ENCODE measurements at places on chromosomes 5 and 9.

DNA sequence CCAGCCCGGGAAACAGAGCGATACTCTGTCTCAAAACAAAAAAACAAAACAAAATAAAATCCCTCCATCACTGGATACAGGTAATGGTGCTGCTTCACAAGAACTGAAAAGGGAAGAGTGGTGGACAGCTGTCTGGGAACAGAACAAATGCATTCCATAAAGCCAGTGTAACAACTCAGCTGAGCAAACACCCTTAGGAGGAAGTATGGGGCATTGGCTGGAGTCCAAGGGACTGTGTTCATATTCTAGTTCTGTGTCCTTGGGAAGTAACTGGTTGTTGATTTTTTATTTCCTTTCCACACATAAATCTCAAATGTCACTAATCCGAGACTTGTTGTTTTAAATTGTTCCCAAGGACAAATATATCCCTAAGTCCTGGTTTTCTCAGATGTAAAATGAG, 38.3 kb downstream of the HTR1A start:
- DNase-seq: no peak

DNA sequence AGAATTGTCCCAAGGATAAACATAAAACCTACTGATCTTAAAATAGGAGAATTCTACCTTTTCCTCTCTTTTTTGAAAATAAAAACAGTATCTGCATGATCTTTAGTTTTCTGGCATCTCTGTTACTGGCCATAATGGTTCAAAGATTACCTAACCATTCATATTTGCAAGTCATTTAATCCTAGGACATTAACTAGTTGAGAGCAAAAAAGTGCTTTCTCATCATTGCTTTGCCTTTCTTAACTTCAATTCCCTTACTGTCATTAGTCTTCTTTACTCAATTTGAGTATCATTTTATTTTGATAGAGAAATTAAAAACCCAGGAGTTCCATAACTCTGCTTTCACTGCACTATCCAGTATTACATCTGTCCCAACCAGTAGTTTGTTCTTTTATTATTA, 68.6 kb downstream of the RFX3 start:
- no peak for DNase-seq

DNA sequence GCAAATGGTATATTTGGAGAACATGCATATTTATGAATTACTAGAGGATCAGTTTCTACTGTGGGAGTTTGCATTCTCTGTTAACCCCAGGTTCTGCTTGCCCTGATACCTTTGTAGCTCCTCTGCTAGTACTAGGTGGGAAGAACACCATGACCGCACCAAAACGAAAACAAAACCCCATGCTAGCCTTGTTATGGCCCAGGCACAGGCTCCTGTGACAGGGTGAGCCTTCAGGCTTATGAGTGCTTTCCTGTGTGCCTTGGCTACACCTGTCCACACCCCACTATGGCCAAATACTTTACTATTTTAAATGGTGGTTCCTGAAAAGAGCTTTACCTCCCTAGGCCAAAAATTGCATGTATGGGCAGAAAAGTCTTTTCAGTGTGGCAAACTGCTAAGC, 94.8 kb downstream of the PPIC start:
- DNase-seq: no peak

- DNase-seq: no peak
These were observed 1834.5 kb downstream of the EFNA5 start for GRCh38 chr5:105836268-105836667.

DNA sequence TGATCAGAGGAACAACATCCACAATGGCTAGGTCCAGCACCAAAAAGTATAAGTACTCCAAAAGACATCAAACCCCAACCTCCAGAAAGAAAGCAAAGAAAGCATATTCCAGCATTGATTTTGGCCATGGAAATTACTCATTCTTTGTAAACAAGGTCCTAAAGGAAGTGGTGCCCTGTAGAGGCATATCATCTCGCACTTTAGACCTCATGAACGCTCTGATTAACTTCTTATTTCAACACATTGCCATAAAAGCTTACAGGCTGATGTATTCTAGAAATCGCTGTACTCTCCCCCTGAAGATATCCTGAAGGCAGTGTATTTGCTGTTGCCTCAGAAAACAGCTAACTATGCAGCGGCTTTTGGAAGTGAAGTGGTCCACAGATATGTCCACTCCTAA, 82.7 kb upstream of the TNPO1 start:
- no peak for DNase-seq

DNA sequence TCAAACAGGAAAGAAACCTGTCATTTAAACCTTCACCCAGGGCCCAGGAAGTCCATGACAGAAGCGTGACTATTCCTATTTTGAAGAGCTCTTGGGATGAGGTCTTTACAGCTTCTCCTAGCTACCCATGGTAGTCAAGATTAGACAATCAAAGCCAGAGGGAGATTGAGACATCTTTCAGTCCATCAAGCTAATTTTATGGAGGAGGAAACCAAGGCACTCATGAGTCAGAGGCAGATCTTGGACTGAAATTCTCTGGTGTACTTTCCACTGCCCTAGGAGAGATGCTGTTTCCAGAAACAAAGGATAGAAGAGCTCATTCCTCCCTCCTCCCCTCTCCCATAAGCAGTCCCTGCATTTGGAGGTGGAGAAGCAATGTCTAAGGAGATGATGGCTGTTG, 9.2 kb downstream of the TNFSF8 start:
- DNase-seq: no peak

- DNase-seq: no peak
These were observed at the start of gene UGT3A2 for GRCh38 chr5:36066540-36067210. TSS of gene UGT3A2 (minus strand) at chr5:36066882. CDS start at chr5:36066789, 93 bp downstream.

GRCh38 chr9:37221489-37222106, 101.2 kb downstream of the ZCCHC7 start:
- no peak for DNase-seq

DNA sequence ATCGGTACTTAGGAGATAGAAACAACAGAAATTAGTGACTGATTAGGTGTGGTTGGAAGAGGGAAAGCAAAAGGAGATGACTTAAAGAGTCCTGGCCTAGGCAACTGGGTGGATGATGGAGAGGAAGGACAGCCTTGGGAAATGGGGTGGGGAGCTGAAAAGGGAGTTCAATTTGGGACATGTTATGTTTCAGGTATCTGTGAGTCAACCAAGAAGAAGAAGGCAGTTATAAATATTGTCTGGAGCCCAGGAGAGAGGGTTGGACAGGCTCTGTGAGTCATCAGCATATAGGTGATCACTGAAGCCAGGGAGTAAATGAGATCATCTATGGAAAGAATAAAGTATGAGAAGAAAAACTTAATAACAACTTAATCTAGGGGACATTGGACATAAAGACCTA, 357.7 kb downstream of the NPR3 start:
- DNase-seq: no peak

GRCh38 chr5:98796197-98796972, 22.9 kb downstream of the RGMB start:
- DNase-seq: no peak

DNA sequence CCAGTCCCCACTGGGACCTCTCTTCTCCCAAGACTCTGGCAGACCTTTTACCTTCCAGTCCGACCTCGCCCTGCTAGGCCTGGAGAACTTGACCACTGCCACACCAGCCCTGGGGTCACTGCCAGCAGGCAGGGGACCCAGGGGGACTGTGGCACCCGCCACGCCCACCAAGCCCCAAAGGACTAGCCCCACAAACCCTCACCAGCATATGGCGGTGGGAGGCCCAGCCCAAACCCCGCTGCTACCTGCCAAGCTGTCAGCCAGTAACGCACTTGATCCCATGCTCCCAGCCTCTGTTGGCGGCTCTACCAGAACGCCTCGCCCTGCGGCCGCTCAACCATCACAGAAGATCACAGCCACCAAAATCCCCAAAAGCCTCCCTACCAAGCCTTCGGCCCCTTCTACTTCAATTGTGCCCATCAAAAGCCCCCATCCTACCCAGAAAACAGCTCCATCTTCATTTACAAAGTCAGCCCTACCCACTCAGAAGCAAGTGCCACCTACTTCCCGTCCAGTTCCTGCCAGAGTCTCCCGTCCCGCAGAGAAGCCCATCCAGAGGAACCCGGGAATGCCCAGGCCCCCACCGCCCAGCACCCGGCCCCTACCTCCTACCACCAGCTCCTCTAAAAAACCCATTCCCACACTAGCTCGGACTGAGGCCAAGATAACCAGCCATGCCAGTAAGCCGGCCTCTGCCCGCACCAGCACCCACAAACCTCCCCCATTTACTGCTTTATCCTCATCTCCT, 13.1 kb downstream of the COL27A1 start:
- no peak for DNase-seq

DNA sequence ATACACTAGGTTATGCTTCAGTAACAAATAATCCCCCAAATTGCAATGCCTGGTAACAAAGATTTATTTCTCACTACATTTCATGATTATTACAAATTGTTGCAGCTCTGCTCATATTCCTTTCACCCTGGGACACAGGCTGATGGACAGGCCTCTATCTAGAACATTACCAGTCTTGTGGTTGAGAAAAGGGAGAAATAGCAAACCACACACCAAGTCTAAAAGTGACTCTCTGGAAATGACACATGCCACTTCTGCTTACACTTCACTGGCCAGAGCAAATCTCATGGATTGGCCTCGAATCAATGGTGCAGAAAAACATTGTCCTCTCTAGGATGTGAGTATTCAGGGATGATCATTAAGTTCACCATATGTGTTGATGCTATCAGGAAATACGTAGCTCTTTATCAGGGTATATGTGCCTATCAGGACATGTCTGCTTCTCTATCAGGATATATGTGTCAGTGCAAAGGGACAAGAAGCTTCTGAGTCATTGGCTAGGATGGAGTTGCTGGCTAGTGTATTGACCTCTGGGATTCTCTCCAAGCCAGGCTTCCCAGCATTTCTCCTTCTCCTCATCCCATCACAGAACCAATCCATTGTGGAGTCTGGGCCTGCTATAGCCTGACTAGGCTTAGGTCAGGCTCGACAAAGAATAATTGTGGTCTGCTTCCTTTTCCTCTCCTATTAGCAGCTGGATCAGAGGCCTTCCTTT, 91.1 kb upstream of the CEP78 start:
- no peak for DNase-seq

DNA sequence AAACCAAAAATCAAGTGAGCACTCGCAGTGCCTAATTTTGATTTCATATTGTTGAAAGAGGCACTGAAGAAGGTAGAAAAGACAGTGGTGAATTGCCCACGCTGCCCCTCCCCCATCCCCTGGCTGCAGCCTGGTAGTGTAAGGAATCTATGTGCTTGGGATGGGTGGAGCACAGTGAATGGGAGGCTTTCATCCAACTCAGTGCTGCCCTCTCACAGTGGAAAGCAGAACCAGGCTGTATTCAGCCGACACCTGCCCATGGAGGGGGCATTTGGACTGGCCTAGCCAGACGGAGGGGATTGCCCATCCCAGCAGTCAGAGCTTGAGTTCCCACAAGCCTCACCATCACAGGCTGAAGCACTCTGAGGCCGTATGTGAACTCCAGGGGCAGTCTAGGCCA, 800.4 kb upstream of the DMAC1 start:
- no peak for DNase-seq

GRCh38 chr5:149860801-149861322, 83.7 kb downstream of the PDE6A start:
- DNase-seq: no peak

- DNase-seq: no peak
These were observed 36.0 kb downstream of the SCGB3A1 start for GRCh38 chr5:180555168-180555921.

- no peak for DNase-seq
These were observed 16.8 kb upstream of the JADE2 start for GRCh38 chr5:134508521-134509195.

- DNase-seq: no peak
These were observed 49.6 kb downstream of the NDST1 start for GRCh38 chr5:150557509-150557872.

DNA sequence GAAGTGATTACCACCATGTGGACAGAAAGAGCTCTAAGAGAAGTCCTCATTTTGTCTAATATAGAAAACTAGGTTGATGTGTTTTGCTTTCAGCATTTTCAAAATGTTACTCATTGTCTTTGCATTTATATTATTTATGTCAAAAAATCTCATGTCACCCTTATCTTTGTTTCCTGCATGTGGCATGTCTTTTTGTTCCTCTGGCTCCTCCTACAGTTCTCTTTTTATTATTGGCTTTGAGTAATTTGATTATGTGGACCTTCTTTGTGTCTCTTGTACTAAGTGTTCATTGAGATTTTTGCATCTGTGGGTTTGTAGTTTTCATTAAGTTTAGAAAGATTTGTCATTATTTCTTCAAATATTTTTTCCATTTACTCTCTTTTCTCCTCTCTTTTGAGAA, 58.8 kb downstream of the GNG10 start:
- DNase-seq: no peak

GRCh38 chr5:169347786-169348185, 46.8 kb upstream of the SLIT3 start:
- no peak for DNase-seq

GRCh38 chr5:115147052-115147451, 22.7 kb downstream of the TRIM36 start:
- DNase-seq: no peak

GRCh38 chr5:143229426-143229895, 174.0 kb downstream of the NR3C1 start:
- no peak for DNase-seq

DNA sequence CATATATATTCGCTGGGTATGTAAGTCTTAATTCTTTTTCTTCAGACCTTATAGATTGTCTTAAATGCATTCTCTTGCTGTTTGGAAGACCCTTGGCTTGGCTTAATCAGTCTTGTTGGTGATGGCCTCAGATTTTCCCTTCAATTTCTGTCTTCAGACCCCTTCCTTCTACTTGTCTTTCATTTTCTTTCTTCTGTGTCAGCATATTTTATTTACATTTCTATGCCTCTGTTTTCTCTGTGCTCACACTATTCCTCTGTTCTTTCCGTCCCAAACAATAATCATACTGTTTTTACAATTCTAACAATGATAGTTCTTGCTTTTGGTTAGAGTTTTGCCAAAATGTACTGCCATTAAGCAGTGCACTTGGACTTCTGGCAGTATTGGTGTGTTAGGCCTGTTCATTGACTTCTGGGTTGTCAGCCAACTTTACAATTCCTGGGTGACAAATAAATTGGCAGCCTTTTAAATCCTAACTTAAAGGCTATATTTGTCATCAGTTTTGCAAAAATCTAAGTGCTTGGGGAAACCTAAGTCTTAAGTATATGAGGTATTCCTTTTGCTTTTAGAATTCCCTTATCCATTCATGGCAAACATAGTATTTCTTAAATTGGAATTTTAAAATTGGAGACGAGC, 8.0 kb downstream of the SRFBP1 start:
- DNase-seq: no peak

- DNase-seq: no peak
These were observed 68.4 kb upstream of the GARNL3 start for GRCh38 chr9:127195976-127196825.

- DNase-seq: no peak
These were observed 297.6 kb downstream of the CDH10 start for GRCh38 chr5:24347158-24347557.

DNA sequence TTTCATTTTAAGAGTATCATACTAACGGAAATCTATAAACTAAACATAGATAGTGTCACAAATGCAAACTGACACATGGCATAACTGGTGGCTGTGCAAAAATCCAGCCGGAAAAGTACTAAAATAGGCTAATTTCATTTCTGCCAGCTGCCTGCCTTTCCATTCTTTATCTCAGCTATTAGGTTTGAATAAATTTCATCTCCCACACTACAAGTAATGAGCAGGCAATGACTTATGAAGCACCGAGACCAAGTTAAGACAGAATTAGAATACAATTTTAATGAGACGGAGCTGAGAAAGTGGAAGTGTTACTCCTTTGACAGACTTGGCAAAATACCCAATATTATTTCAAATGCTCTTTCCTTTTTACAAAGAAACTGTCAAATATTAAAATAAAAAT, 258.8 kb upstream of the ZNF608 start:
- no peak for DNase-seq

Data from vagina (tissue), 2 donors.